Amniotic epithelial cell (primary cell): ENCODE measurements at places on chromosomes 7 and 10.
A peak's percentile ranks its signal among the peaks of the same experiment; 100 is the strongest.

DNA sequence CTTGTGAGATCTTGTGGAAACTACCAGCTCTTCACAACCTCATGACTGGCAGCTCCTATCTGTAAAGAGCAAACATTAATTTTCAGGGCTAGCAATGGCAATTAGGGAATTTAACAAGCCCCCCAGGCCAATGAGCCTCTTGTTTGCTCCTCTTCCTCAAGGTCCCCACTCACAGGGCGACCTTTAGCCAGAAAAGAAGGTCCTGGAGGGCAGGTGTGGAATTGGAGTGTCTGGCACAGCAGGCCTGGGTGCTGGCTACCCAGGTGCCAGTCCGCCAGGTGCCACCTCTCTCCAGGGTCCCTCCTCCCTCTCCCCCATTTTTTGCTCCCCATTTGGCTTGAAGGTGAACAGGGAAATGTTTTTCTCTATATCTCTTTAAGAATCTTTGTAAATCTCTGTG lies 1.9 kb upstream of the CEP55 start:
- no peak for DNase-seq

GRCh38 chr7:37552030-37552429 lies 103.4 kb upstream of the ELMO1 start:
- no peak for DNase-seq

GRCh38 chr7:96833676-96834453 lies 124.2 kb upstream of the SEM1 start:
- no peak for DNase-seq

DNA sequence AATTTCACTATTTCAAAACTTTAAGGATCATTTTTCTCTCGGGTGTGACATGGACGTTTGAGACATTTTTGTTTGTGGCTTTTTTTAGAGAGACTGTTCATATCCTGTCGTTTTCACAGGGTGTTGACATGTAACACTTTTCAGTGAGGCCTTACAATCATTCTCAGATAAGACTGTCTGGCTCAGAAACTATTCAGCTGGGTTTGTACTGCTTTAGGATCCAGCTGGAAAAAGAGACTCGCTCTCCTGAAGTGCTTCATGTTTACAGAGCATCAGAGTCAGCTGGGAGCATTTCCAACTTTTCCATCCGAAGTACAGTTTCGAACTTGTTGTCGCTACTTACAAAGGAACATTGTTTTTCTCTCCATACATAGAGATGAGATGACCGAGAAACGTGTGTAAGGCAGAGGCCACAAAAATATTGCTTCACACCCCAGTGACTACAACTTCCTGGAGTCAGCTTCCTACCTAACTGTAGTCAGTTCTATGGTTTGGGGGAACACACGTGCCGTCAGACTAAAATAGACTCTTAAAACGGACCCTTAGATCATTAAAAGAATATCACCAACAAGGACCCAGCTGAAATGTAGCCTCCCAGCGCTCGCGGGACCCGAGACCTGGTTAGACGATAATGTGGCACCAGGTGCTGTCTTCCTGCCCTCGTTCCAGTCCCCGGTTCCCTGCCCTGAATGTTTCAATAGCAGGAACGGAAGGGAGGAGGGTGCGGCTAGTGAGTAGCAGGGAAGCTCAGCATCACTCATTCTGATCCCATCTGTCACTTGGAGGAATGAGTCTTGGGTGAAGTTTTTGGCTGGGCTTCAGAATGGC lies 78.0 kb downstream of the MKI67 start:
- DNase-seq, result peak; percentile 72

- DNase-seq, result no peak
Measured at GRCh38 chr10:2620827-2621521, 446.4 kb upstream of the PFKP start.
